Stimulated activated CD8-positive, alpha-beta memory T cell treated with anti-CD3 and anti-CD28 coated beads, Interleukin-12 subunit alpha, Interleukin-12 subunit beta, amount 100 ng/mL, for 4 hours (primary cell): ENCODE measurements at places on chromosomes 1 and 21.

GRCh38 chr21:38326899-38327298, 70.1 kb downstream of the KCNJ15 start:
- DNase-seq: no peak

DNA sequence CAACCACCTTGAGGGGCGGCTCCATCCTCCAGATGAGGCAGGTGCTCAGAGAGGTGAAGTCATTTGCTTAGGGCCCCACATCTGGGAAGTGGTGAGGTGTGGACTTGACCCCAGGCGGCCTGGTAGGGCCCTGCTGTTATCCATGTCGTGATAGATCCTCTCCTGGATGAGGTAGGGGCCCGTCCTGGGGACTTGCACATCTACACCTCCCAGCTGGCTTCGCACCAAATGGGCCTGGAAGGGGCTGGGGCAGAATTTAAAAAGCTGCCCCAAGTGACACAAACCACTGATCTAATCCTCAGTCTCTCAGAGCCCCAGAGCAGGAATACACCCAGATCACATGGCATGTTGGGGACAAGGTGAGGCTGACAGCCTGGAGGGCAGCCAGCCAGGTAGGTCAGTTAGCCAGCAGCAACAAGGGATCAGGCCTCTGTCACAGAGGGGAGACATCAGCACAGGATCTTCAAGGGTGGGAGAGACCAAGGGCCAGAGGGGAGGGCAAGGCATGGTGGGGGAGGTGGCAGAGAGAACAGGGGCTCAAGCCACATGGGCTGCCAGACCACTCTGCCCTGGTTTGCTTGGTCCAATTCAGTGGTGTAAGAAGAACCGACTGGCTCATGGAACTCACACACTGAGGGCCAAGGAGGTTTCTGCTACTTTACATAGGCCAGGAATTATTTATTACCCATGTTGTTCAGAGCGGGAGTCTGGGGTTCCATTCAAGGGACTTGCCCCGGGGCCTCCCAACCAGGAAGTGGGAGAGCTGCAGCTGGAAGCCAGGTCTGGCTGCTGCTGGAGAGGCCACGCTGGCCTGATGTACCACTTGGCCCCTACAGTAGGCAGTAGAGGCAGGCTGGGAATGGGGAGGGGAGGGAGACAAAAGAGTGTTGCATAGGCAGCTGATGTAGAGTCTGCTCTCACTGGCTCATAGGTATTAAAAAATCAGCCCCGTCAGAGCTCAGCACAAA, 12.1 kb downstream of the LRP8 start:
- no peak for DNase-seq

- no peak for DNase-seq
Measured at GRCh38 chr1:180248731-180249681, 18.9 kb downstream of the LHX4 start.

GRCh38 chr1:166489356-166489669, 322.5 kb upstream of the FAM78B start:
- DNase-seq: no peak

GRCh38 chr1:20276485-20277159, 14.1 kb upstream of the VWA5B1 start:
- DNase-seq: no peak

- DNase-seq: peak; percentile 10
Measured at GRCh38 chr1:47507881-47508701, 70.2 kb downstream of the FOXD2 start.

DNA sequence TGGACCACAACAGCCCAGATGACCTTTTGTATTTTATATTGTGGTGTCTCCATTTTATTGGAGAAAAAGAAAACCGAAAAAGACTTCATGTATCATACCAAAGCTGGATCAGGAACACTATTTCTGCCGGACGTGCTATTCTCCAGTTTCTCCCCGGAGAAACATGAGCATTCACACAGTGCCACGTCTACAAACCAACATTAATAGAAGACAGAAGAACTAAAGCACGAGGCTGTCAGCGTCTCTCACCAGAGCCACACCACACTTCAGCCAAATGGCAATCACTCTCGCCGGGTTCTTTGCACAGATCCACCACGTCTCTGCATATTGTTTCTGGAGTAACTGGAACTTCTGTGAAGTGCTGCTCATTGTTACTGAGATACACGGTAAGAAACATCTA, 24.8 kb downstream of the TP53BP2 start:
- DNase-seq: no peak

DNA sequence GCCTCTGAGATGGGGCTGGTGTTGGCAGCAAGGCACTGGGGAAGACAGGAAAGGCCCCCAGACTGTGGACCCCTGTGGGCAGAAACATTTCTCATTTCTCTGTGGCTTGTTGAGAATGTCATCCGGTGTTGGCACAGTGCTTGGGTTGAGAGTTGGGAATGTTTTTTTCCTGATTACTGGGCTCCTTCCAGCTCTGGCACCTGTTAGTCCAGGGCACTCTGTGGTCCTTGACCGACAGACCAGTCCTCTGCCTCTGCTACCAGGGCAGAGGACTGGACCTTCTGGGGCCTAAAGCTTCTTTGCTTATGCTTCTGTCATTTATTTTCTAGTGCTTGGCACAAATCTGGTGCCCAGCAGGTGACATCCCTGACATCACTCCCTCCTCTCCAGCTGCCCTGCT, 4.8 kb upstream of the SPRR5 start:
- no peak for DNase-seq

GRCh38 chr1:38088791-38089190, 42.2 kb upstream of the POU3F1 start:
- no peak for DNase-seq

DNA sequence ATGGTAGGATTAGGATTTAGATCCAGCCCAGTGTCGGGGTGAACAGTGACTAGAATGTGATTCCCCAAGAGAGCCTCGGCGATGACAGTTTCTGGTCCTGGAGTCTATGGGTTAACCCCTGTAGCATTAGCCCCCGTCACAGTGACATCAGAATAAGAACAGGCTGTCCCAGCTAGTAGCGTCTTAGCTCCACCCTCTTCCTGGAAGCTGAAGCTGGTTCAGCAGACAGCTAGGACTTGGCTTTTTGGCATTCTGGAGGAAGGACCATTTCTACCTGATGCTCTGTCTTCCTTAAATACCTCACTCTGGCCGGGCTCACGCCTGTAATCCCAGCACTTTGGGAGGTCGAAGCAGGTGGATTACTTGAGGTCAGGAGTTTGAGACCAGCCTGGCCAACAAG, 5.0 kb downstream of the NDUFS2 start:
- DNase-seq: no peak

- DNase-seq: no peak
Measured at GRCh38 chr1:91513706-91514105, 13.1 kb downstream of the CDC7 start.

DNA sequence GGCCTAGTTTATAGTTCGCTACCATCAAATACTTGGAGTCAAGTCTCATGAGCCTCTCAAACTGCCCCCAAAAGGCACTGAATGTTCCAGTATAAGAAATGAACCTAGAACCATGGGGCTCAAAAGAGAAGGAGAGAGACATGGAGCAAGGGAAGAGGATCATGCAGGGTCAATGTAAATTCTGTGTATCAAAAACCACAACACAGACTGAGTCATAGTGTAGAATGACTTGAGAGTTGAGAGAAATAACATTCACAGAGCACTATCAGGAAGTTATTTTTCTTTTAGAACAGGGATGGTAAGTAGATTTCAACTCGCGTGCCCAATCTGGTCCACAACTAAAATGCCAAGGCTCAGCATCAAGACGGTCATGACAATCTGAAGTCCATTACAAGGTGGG, 59.8 kb downstream of the GNG12 start:
- DNase-seq: no peak

GRCh38 chr1:219703368-219703639, 90.4 kb upstream of the ZC3H11B start:
- no peak for DNase-seq

- no peak for DNase-seq
Measured at GRCh38 chr1:170732252-170732588, 68.3 kb downstream of the PRRX1 start.

GRCh38 chr1:185894791-185895190, 160.6 kb downstream of the HMCN1 start:
- no peak for DNase-seq

GRCh38 chr21:38721958-38722357, 83.8 kb upstream of the ETS2 start:
- no peak for DNase-seq

DNA sequence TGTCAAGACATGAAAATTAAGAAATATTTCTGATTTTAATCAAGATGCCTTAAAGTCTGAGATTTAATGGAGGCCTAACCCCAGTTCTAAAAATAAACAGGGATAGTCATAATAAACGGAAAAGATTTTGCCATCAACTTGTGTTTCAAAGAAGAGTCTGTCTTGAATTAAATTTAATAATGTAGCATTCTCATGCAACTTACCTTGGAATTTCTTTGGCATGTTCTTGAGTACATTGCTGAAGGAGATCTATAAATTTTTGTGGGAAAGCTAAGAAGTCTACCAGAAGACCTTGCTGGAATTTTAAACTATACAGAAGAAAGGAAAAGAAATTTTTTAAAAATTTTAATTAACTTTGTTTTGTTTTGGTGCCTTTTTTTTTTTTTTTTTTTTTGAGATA, 10.6 kb downstream of the SASS6 start:
- DNase-seq: no peak

DNA sequence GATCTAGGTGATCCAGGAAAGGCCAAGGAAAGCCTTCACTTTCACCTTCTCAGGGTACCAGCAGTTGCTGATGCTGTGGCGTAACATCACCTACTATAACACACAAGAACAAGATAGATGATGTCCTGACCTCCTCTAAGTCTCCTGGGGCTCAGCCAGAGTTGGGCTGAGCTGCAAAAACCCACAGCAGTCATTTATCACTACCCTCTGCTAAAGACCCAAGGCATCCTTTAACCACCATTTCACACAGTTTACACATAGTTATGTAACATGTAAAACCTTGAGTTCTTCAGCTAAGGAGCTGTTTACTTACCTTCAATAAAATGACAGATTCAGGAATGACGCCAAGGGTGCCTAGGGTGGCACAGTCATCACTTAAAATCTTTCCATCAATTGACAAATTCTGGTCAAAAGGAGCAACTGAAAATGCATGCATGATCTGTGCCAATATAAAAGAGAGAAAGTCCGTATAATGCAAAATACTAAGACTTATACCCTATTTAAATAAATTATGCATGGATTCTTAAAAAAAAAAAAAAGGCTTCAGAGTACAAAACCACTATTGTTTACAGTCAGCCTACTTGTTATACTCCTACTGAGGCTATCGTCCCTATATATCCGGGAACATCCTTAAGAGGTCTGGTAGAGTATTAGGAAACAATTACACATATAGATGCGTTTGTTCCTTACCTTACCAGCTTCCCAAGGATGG, 20.7 kb upstream of the RAP1GAP start:
- DNase-seq: no peak

GRCh38 chr1:174682419-174683008, 234.8 kb downstream of the GPR52 start:
- DNase-seq: no peak

GRCh38 chr1:214698559-214698958, 95.6 kb downstream of the CENPF start:
- no peak for DNase-seq

- no peak for DNase-seq
Measured at GRCh38 chr21:39613041-39613934, 548 bp downstream of the B3GALT5 start.

DNA sequence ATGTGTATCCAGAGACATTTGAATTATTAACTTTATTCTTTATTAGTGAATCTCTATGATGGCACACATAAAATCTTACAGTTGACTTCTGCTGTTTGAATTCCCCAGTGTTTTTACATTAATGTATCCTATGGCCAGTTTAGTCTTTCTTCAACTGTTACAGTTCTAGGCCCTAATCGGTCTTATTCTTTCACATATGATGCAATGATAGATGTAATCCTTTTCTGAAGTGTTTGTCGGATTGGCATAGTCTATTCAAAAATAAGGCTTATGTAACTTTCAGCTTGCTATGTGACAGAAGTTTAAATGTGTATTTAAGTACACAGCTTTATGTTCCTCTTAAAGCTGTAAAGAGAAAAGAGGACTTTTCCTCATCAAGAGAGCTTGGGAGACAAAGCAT, 26.4 kb upstream of the KIAA1614 start:
- no peak for DNase-seq

DNA sequence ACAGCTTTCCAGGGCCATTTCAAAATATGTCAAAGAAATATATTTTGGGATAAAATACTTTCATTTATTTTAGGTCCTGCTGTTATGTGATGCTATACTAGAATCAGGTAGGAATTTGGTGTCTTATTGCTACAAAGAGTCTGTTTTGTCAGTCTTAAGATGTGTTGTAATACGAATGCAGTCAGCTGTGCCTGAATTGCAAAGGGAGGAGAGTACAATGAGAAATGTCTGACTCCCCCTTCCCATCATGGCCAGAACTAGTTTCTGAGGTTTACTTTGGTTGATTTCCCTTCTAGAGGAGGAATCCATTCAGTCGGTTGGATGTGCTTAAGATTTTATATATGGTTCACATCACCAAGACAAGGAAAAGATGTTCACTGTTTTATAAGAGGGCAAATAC, 75.7 kb upstream of the TNFSF18 start:
- DNase-seq: no peak

GRCh38 chr1:20854529-20854928, 67.4 kb upstream of the HP1BP3 start:
- DNase-seq: no peak

DNA sequence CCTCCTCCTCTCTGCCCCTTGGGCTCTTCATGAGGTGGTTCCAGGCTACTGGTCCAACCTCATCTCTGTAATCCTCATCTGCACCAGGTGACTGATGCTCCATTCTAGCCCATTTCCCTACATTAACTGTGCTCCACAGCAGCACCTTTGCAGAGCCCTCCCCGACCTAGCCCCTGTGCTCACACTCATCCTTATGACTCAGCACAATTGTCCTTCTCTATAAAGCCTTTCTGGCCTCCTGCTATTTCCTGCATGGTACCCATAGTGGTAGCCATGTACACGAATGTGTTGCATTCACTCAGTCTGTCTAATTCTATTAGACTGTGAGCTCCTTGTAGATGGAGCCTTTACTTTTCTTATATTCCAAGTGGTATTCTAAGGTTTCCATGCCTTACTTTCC, 339.0 kb downstream of the DISC1 start:
- no peak for DNase-seq

DNA sequence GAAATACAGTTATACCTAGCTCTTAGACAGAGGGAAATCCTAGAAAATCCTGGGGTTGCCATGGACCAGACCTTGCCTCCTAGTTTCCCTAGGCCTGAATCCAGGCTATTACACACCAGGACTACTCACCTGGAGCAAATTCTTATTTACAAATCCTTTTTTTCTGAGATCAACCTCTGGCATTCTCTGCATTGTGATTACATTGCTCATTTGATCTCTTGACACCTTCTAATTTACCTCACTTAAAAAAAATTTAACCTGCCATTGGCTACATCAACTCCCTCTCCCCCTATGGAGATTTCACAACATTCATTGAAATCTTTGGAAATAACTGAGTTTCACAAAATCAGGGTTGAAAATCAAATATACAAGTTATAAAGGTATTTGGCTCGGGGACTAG, 2.9 kb upstream of the C1orf105 start:
- DNase-seq: no peak

DNA sequence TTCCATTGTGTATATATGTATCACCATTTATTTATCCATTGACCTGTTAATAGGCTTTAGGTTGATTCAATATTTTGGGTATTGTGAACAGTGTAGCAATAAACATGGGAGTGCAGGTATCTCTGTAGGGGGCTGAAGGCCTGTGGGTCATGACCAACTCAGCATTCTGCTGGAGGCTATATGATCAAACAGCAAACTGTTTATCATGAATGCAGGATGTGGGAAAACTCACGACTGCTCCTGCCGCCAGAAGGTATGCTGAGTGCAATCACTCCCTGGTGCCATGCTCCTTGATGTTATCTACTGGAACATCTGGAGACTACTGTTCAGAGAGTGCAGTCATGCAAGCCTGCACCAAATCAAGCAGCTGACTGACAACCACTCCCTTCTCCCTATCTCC, 275.2 kb downstream of the COL11A1 start:
- DNase-seq: no peak
